ENCODE measurements at places on chromosomes 4 and X.
A peak's percentile ranks its signal among the peaks of the same experiment; 100 is the strongest.

- DNase-seq, result peak; percentile 90
Measured at GRCh38 chrX:15493118-15493962, at the start of gene PIR. Gene PIR (minus strand): TSS chrX:15493333. CDS start chrX:15491257, 2,076 bp downstream.

DNA sequence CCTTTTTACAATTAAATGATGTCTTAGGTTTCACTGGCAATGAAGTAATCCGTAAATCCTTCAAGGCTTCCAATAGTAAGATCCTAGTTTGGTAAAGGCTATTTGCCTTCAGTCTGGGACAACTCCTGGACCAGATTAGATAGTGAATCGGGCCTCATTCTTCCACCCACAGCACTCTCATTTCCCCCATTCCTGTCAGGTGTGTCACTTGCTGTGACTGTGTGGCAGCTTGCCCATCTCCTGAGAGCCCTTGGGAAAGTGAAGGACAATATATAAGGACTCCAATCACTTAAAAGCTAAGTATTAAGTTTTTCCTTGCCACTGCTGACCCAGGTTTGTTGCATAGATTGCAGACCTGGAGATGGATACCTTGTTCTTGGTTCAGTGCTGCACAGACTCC, 3.3 kb upstream of the GASK1B start:
- no peak for DNase-seq

GRCh38 chr4:35526456-35526855, 717.9 kb downstream of the ARAP2 start:
- no peak for DNase-seq

GRCh38 chr4:184540307-184540706, 66.0 kb upstream of the IRF2 start:
- no peak for DNase-seq

- DNase-seq, result no peak
Measured at GRCh38 chrX:109954333-109954732, 48.6 kb upstream of the TMEM164 start.

All from COLO829 (cell line).